ENCODE measurements at places on chromosomes 2 and 18.

DNA sequence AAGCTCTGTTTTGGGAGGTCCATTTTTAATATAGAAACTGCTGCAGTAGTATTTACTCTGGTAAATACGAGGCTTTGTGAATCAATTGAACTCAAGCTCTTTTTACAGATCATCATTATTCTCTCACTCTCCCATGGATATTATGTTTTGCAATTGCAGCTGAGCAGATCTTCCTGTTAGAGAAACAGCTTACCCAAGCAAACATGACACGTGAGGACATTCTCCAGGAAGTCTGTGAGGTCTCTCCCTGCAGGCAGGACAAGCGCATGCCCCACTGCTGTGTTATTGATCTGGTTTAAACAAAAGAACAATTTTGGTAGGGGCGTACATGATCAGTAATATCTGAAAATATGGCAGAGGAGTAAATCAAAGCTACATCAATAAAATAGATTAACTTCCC lies 72.1 kb downstream of the COL6A3 start:
- H3K4me3 ChIP-seq: no peak overlapping the region
- no peaks in the 10 kb centered on the region for H3K27me3 ChIP-seq
- H3K36me3 ChIP-seq: no peaks in the 10 kb centered on the region
- H3K27ac ChIP-seq: no peak overlapping the region

DNA sequence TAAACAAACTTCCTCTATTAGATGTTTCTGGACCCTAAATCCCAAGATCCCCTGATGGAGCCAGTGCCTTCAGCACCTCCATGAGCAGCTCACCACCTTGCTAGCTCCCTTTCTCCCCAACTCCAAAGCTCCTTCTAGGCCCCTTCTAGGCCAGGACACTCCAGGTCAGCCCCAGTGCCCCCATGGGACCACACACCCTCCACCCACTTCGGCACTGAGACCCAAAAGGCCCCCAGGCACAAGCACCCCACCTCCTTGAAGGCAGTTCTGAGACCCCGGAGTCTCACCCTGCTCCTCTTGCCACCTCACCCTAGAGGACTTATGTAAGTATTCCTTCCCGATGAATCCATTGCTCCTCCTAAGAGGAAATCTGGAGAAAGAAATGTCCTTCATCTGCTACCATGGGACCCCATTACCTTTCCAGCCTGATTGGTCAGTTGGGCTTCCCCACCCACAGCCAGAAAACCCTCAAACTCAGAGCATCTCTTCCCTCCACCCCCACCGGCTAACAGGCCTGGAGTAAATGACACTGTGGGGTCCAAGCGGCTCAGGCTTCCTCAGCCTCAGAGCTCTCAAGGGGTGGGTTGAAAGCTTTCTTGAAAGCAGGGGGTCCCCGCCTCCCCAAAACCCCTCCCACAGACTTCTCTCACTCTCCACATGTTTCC lies 9.8 kb upstream of the ARMC9 start:
- no peak overlapping the region for H3K27ac ChIP-seq
- no peak for DNase-seq
- no peak overlapping the region for H3K4me3 ChIP-seq
- H3K36me3 ChIP-seq: no peaks in the 10 kb centered on the region
- peaks cover 5% of the 10 kb centered on the region for H3K4me1 ChIP-seq

DNA sequence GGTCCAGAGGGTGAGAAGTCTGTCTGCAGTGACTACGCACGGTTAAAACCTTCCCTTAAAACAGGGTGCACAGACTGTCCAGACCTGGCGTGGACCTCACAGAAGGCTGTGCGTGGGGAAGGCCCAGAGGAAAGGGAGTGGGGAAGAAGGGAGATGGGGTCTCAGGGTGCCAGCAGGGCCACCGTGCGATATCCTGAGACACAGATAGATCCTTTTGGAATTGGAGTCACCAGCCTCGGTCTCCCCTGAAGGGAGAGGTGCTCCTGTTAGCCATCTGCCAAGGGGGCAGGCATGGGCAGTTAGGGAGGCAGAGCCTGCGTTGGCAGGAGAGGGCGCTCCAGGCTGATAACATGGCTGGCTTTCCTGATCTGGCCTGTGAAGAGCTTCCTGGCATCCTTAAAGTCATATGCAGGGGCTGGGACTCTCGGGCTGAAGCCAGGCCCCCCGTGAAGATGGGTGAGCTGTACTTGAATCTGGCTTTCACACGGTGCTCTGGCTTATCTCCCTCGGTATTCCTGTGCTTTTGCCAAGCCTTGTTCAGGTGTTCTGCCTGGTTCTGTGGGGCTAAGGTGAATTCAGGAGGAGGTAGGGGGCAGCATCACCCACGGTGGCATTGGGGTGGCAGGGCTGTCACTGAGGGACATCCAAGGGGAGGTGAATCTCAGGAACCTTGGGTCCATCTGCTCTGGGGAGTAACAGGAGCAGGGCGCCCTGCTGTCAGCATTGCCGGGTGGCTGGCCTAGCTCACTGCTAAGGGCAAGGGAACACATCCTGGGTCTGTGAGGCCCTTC lies 107.2 kb upstream of the SMAD2 start:
- no peak overlapping the region for H3K27ac ChIP-seq
- DNase-seq: peak; percentile 69
- no peaks in the 10 kb centered on the region for H3K4me1 ChIP-seq
- H3K4me3 ChIP-seq: no peak overlapping the region

DNA sequence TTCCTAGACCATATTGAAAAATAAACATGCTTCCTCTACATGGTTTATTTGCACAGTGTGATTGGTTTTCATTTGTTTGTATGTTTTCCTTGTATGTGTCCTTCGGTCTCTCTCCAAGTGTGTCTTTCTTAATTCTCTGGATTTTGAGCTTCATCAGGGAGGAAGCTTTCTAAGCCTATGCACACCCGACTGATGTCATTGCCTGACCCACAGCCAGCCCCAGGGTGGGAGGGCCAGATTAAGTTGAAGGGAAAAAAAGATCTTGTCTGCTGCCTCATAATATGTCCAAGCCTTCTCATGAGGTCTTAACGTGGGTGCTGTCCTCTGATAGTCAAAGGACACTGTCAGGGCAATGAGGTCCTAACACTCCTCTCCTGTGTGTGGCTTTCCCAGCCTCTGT lies 115.2 kb downstream of the MARCHF4 start:
- no peak for DNase-seq
- H3K4me3 ChIP-seq: no peak overlapping the region
- H3K36me3 ChIP-seq: no peaks in the 10 kb centered on the region
- H3K27me3 ChIP-seq: no peaks in the 10 kb centered on the region
- no peaks in the 10 kb centered on the region for H3K4me1 ChIP-seq

DNA sequence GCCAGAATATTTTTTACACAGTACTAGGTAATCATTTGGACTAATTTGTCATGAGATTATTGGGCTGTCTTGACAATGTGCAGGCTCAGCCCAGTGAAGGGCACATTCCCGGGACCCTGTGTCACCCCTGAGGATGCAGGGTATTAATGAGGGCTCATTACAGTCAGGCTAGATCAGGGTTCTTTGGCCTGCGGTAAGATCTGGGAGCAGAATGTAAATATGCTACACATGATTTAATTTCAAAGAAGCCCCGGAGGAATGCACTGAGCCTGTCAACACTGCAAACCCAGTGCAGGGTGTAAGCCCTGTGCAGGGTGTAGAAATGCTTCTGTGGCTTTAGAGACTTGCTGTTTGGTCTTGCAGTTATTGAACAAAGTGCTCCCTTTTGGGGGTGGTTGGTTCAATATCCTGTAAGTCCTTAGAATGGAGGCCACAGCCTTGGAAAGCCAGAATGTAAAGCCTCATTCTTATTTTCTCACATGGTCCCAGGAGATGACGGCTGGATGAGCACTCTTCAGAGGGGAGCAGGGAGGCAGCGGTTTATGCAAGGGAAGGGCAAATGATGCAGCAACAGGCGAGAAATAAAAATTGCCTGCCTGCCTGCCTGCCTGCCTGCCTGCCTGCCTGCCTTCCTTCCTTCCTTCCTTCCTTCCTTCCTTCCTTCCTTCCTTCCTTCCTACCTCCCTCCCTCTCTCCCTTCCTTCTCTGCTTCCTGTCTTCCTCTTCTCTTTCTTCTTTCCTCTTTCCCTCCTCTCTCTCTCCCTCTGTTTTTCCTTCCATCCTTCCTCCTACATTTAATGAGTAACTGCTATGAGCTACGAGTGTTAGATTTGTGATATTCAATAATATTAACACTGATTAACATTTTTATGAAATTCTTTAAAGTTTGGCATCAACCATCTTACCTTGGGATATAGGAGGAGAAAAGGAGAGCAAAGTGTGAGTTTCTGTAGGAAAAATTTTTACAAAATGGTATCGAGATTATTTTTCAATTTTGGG lies 148.8 kb downstream of the VAPA start:
- no peaks in the 10 kb centered on the region for H3K36me3 ChIP-seq
- no peak for DNase-seq
- no peaks in the 10 kb centered on the region for H3K27me3 ChIP-seq
- no peak overlapping the region for H3K27ac ChIP-seq

GRCh38 chr18:62802523-62802922 lies 87.2 kb downstream of the PHLPP1 start:
- H3K4me1 ChIP-seq: peaks cover 15% of the 10 kb centered on the region

DNA sequence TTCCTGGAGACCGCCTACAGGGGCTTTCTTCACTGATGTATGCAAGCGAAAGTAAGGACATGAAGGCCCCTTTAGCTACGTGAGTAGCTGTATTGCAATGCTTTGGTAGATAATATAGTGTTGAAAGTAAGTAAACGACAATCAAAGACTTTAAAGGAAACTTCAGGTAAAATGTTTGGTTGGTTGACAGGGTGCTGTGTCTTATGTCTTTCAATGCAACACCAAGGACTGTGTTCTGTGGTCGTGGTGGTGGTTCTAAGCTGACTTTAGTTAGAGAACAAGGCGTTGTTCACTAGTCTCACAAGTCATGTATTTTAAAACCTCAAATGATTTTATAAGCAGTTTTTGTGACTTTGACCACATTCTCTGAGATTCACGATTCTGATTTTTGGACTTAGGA lies 58.0 kb upstream of the CABYR start:
- H3K4me3 ChIP-seq: no peak overlapping the region
- H3K36me3 ChIP-seq: no peaks in the 10 kb centered on the region
- no peaks in the 10 kb centered on the region for H3K4me1 ChIP-seq
- H3K27me3 ChIP-seq: no peaks in the 10 kb centered on the region
- no peak overlapping the region for H3K27ac ChIP-seq
- no peak for DNase-seq

- no peak overlapping the region for H3K27ac ChIP-seq
- H3K36me3 ChIP-seq: no peaks in the 10 kb centered on the region
- H3K27me3 ChIP-seq: no peaks in the 10 kb centered on the region
- H3K4me3 ChIP-seq: no peak overlapping the region
- H3K4me1 ChIP-seq: no peaks in the 10 kb centered on the region
Observed at GRCh38 chr18:39489431-39489830, 1923.8 kb upstream of the CELF4 start.

- no peak overlapping the region for H3K4me3 ChIP-seq
- no peaks in the 10 kb centered on the region for H3K36me3 ChIP-seq
- H3K27ac ChIP-seq: no peak overlapping the region
- no peak for DNase-seq
- no peaks in the 10 kb centered on the region for H3K4me1 ChIP-seq
Observed at GRCh38 chr2:76851000-76851399, 671.2 kb downstream of the LRRTM4 start.

DNA sequence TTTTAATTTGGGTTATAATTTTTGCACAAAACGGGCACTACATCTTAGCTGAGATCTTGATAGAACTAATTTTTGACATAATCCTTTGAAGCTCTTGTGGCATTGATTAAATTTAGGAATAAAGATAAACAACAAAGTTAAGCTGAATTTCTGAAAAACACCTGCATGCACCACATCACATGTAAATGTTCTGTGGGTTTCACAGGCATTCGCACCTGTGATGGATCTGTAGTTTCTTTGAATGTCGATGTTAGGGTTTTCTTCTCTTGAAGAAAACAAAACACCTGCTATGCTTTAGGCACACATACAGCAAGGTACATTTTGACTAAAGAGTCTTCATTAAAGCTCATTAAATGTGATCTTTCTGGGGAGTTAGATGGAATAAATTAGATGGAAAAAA lies 60.3 kb downstream of the RPIA start:
- H3K4me1 ChIP-seq: no peaks in the 10 kb centered on the region
- no peak overlapping the region for H3K27ac ChIP-seq
- DNase-seq: no peak
- no peaks in the 10 kb centered on the region for H3K36me3 ChIP-seq

GRCh38 chr2:120320318-120320851 lies 25.6 kb upstream of the INHBB start:
- no peak overlapping the region for H3K4me3 ChIP-seq
- peaks cover 4% of the 10 kb centered on the region for H3K27me3 ChIP-seq
- no peak overlapping the region for H3K27ac ChIP-seq
- no peaks in the 10 kb centered on the region for H3K36me3 ChIP-seq

- H3K27me3 ChIP-seq: no peaks in the 10 kb centered on the region
- no peaks in the 10 kb centered on the region for H3K4me1 ChIP-seq
- DNase-seq: no peak
- H3K27ac ChIP-seq: no peak overlapping the region
Observed at GRCh38 chr2:35920061-35920460, 435.5 kb upstream of the CRIM1 start.

DNA sequence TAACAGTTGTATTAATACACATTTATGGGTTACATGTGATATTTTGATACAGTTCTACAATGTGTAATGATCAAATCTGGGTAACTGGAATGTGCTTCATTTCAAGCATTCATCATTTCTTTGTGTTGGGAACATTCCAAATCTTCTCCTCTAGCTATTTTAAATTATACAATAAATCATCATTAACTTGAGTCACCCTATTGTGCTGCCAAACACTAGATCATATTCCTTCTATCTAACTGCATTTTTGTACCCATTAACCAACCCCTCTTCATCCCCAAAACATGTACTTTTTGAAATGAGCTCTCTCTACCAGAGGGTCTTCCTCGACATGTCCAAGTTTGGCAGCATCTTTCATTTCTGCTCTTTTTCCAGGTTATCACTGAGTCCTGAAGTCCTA lies 81.1 kb upstream of the TTC39C start:
- no peak overlapping the region for H3K27ac ChIP-seq
- H3K4me3 ChIP-seq: no peak overlapping the region

DNA sequence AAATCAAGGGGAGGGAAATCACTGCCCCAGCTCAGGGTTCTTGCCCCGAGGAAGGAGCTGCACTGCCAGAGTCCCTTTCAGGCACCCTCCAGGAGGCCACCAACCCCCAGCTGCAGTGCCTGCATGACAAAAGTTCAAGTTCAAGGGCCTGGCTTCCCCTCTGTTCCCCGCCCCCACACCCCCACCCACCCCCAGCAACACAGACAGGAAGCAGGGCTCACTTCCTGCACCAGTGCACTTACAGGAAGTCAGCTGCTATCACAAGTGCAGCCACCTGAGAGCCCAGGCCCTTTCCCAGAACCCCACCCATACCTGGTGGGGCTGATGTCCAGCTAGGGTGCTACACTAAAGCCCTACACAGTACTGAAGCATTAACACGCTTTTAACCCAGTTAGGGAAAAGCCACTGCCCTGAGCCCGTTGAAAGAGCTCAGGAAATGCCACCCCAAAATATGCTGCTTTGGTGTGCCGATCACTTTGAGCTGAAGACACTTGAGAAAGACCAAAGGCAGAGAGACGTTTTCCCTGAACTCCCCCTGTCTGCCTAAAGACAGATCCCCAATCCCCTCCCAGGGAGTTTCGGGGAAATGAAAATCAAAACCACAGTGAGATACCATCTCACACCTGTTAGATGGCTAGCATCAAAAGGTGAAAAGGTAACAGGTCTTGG lies 109.9 kb upstream of the CAB39 start:
- H3K27ac ChIP-seq: no peak overlapping the region
- no peaks in the 10 kb centered on the region for H3K36me3 ChIP-seq
- no peak overlapping the region for H3K4me3 ChIP-seq

- no peak for DNase-seq
- no peak overlapping the region for H3K27ac ChIP-seq
- H3K4me3 ChIP-seq: peak overlapping the region; percentile 30
- H3K36me3 ChIP-seq: peaks cover 22% of the 10 kb centered on the region
- no peaks in the 10 kb centered on the region for H3K4me1 ChIP-seq
- no peaks in the 10 kb centered on the region for H3K27me3 ChIP-seq
Observed at GRCh38 chr2:5697562-5697961, 5.4 kb downstream of the SOX11 start.
